IPS DF 6.9 (cell line): ENCODE measurements at places on chromosomes 5 and 9.

- no peak overlapping the region for H3K27ac ChIP-seq
- H3K4me3 ChIP-seq, result no peak overlapping the region
- no peaks in the 10 kb centered on the region for H3K4me1 ChIP-seq
Observed at GRCh38 chr5:173954671-173955521, 34.1 kb upstream of the C5orf47 start.

DNA sequence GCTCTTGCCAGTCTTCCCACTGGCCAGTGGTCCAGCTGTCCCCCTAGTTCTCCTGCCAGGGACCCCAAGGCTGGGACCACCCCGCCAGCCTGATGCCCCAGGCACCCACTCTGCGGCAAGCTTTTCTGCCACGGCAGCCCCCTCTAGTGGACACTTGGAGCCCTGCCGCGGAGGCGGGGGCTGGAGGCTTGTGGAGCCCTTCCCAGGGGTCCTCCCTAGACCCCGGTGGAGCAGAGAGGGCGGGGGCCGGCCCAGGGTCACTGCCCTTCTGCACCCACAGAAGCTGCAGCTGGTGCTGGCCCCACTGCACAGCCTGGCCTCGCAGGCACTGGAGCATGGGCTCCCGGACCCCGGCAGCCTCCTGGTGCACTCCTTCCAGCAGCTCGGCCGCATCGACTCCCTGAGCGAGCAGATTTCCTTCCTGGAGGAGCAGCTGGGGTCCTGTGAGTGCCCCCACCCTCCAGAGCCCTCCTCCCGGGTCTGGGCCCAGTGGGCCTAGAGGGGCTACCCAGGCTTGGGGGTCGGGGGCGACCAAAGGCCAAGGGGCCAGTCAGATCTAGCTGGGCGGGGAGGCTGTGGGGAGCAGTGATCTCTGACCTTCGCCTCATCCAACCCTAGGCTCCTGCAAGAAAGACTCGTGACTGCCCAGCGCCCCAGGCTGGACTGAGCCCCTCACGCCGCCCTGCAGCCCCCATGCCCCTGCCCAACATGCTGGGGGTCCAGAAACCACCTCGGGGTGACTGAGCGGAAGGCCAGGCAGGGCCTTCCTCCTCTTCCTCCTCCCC is 9.1 kb downstream of the EGFL7 start:
- no peaks in the 10 kb centered on the region; the same call in 1 of the 2 replicates for H3K36me3 ChIP-seq
- H3K4me3 ChIP-seq, result no peak overlapping the region
- H3K27me3 ChIP-seq, result no peaks in the 10 kb centered on the region
- H3K4me1 ChIP-seq, result peaks cover 1% of the 10 kb centered on the region; the same call in 1 of the 2 replicates
- no peak overlapping the region for H3K27ac ChIP-seq
- no peak for DNase-seq

DNA sequence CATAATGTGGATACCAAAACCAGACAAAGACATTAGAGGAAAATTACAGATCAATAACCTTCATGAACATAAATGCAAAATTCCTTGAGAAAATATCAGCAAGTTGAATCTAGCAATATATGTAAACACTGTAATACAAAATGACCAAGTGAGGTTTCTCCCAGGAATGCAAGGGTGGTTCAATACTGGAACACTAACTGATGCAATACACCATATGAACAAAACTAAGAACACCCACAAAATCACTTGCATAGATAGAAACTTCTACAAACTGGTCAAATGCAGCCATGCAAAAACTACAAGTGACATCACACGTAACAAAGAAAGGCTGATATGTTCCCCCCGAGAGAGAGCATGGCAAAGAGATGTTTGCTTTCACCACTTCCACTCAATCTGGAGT is 55.6 kb downstream of the NACC2 start:
- DNase-seq, result no peak
- no peaks in the 10 kb centered on the region for H3K27me3 ChIP-seq
- no peak overlapping the region for H3K4me3 ChIP-seq
- no peak overlapping the region for H3K27ac ChIP-seq
- H3K4me1 ChIP-seq, result no peaks in the 10 kb centered on the region

DNA sequence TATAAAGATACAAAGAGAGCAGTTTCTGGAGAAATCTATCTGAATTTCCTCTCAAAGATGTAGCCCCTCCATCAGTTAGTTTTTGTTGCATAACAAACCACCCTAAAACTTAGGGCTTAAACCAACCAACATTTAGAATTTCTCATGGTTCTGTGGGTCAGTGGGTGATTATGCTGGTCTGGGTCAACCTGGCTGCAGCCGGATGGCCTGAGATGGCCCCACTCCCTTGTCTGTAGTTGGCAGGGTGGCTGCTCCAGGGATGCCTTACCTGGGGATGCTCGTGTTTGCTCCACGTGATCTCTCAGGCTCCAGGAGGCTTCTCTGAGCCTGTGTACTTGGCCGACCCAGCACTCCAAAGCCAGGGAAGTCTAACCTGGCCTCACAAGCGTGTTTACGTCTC is 139.3 kb downstream of the MVB12B start:
- no peak overlapping the region for H3K27ac ChIP-seq
- H3K4me1 ChIP-seq, result no peaks in the 10 kb centered on the region
- no peak for DNase-seq
- H3K4me3 ChIP-seq, result no peak overlapping the region
- H3K36me3 ChIP-seq, result no peaks in the 10 kb centered on the region

- no peak overlapping the region for H3K4me3 ChIP-seq
- H3K36me3 ChIP-seq, result no peaks in the 10 kb centered on the region
- no peaks in the 10 kb centered on the region for H3K27me3 ChIP-seq
- no peak for DNase-seq
- no peaks in the 10 kb centered on the region for H3K4me1 ChIP-seq
Observed at GRCh38 chr5:171601266-171601881, 181.9 kb downstream of the FGF18 start.

GRCh38 chr5:43661102-43661501 is 58.1 kb downstream of the NNT start:
- DNase-seq, result peak; percentile 1
- H3K4me3 ChIP-seq, result no peak overlapping the region
- no peak overlapping the region for H3K27ac ChIP-seq
- no peaks in the 10 kb centered on the region for H3K4me1 ChIP-seq

GRCh38 chr9:131697908-131698617 is 41.8 kb downstream of the RAPGEF1 start:
- H3K27ac ChIP-seq, result no peak overlapping the region
- H3K4me3 ChIP-seq, result no peak overlapping the region
- DNase-seq, result no peak
- peaks cover 16% of the 10 kb centered on the region for H3K4me1 ChIP-seq
- H3K36me3 ChIP-seq, result no peaks in the 10 kb centered on the region

DNA sequence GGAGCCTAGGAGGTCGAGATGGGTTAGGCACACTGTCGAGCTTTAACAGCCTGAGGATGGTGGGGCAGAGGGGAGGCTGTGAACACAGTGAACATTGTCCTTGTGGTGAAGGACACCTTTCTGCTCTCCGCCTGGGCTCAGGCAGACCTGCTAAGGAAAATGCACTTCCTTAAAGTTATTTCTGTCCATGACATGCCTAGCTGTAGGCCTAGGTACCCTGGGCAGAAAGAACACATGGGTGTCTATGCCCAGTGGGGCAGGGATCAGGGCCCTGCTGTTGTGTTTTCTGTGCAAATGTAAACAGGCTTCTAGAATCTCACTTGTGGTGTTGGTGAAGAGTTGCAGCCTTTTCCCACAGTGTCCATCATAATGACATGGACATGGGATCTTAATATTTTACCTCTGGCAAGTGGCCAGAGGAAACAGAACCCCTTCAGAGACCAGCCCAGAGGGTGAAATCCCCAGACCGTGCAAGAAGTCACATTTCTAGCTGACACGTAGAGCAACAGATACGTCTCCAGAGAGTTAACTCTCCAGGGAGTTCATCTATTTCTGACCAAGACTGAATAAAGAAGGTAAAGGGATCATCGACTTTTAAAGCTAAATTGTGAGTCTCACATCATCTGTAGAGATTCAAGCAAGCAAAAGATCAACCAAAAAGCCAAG is 79.2 kb downstream of the C9orf152 start:
- H3K36me3 ChIP-seq, result no peaks in the 10 kb centered on the region
- no peak for DNase-seq
- H3K27ac ChIP-seq, result no peak overlapping the region

GRCh38 chr9:115412656-115413055 is 294.7 kb upstream of the TNC start:
- no peak for DNase-seq
- H3K27me3 ChIP-seq, result no peaks in the 10 kb centered on the region; the same call in 1 of the 2 replicates
- no peak overlapping the region for H3K27ac ChIP-seq
- H3K4me3 ChIP-seq, result no peak overlapping the region
- H3K4me1 ChIP-seq, result no peaks in the 10 kb centered on the region; the same call in 1 of the 2 replicates

DNA sequence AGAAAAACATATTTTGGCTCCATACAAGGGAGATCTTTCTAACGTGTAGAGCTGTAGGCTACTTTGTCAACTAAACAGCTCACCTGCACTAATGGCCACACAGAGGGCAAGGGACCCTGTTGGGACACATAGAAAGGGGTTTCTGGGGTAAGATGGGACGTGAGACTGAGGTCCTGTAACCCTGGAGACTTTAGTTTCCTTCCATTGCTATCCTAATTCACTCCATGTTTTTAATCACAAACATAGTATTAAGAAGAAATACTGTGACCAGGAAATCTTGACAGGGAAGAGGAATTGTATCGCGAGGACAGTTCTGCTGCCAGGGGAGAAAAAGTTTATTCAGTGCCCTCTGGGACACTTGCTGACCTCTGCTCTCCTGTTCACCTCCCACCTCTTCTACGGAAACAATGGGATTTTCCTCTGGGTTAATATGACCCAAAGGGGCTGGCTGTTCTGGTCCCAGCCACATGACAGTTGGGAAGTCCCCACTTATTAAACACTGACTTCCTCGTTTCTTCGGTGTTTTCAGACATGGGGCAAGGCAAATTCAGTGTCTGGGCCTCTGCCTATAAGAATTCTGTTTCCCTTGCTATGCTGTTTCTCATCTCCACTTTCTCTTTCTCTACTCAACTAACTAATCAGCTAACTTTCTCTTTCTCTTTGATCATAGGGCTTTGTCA is 106.9 kb upstream of the SEMA6A start:
- 0 out of 2 replicates have a peak, but pooled peaks cover 2% of the 10 kb centered on the region for H3K4me1 ChIP-seq
- H3K4me3 ChIP-seq, result no peak overlapping the region
- H3K27me3 ChIP-seq, result no peaks in the 10 kb centered on the region
- no peak overlapping the region for H3K27ac ChIP-seq
- DNase-seq, result no peak

GRCh38 chr9:117120061-117120460 is 294.8 kb downstream of the ASTN2 start:
- no peak for DNase-seq
- H3K27me3 ChIP-seq, result no peaks in the 10 kb centered on the region
- no peak overlapping the region for H3K27ac ChIP-seq
- no peaks in the 10 kb centered on the region for H3K4me1 ChIP-seq

- H3K36me3 ChIP-seq, result no peaks in the 10 kb centered on the region
- H3K27ac ChIP-seq, result no peak overlapping the region
- 0 out of 2 replicates have a peak, but pooled peaks cover 2% of the 10 kb centered on the region for H3K4me1 ChIP-seq
- H3K27me3 ChIP-seq, result no peaks in the 10 kb centered on the region
Observed at GRCh38 chr9:20396509-20396908, 225.8 kb downstream of the MLLT3 start.

DNA sequence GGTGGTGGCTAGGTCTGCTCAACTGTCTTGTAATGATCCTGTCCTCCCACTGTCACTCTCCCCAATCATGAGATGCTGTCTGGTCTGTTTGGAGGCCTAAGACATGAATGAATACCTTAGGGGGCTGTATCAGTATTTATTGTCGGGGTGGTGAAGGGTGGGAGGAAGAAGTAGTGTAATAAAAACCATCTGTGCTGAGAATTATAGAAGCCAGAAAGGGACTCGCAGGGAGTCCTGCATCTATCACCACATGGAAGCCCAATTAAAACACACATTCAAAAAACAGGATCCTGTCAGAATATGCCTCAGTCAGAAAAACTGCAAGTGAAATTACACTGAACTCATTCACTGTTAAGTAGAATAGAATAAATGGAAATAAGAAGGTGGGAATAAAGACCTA is 1134.3 kb upstream of the C9orf72 start:
- H3K27ac ChIP-seq, result no peak overlapping the region
- H3K4me3 ChIP-seq, result no peak overlapping the region
- DNase-seq, result no peak
- H3K36me3 ChIP-seq, result no peaks in the 10 kb centered on the region
- no peaks in the 10 kb centered on the region for H3K27me3 ChIP-seq
